ENCODE measurements at places on chromosomes 5 and 9.

- no peaks in the 10 kb centered on the region for H3K27me3 ChIP-seq
- H3K4me1 ChIP-seq, result no peaks in the 10 kb centered on the region
- H3K4me3 ChIP-seq, result no peak overlapping the region
- no peaks in the 10 kb centered on the region for H3K36me3 ChIP-seq
These were observed 346.1 kb downstream of the DIRAS2 start for GRCh38 chr9:90296539-90296938.

DNA sequence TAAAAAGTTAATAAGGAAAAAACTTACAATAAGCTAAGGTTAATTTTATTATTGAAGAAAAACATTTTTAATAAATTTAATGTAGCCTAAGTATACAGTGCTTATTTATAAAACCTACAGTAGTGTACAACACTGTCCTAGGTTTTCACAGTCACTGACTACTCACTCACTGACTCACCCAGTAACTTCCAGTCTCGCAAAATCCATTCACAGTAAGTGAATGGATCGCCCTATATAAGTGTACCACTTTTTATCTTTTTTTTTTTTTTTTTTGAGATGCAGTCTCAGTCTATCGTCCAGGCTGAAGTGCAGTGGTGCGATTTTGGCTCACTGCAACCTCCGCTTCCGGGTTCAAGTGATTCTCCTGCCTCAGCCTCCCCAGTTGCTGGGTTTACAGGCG, 47.7 kb downstream of the FNIP1 start:
- no peak for DNase-seq
- H3K27ac ChIP-seq, result no peak overlapping the region
- H3K4me3 ChIP-seq, result no peak overlapping the region
- no peaks in the 10 kb centered on the region for H3K36me3 ChIP-seq

- H3K27me3 ChIP-seq, result no peaks in the 10 kb centered on the region
- H3K4me3 ChIP-seq, result no peak overlapping the region
- DNase-seq, result no peak
- H3K27ac ChIP-seq, result no peak overlapping the region
These were observed 30.2 kb downstream of the CDHR2 start for GRCh38 chr5:176579323-176579722.

DNA sequence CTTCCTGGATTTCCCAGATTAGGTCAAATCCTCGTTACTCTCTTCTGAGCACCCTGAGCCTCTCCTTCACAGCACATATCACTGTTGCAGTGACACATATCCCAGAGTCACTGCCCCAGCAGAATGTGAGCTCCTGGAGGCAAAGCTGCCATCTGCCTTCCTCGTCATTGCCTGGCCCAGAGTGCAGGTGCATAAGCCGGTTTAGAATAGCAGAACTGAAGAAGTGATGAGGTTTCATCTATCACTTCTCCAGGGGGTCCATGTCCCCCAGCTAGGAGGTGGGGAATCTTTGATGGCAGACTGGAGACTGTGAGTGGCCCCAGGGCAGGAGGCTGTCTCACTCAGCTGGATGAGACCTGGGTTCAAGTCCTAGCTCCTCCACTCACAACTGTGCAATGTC, 25.8 kb downstream of the NIPAL4 start:
- H3K4me1 ChIP-seq, result no peaks in the 10 kb centered on the region
- DNase-seq, result no peak
- H3K36me3 ChIP-seq, result peaks cover 64% of the 10 kb centered on the region
- no peak overlapping the region for H3K4me3 ChIP-seq

DNA sequence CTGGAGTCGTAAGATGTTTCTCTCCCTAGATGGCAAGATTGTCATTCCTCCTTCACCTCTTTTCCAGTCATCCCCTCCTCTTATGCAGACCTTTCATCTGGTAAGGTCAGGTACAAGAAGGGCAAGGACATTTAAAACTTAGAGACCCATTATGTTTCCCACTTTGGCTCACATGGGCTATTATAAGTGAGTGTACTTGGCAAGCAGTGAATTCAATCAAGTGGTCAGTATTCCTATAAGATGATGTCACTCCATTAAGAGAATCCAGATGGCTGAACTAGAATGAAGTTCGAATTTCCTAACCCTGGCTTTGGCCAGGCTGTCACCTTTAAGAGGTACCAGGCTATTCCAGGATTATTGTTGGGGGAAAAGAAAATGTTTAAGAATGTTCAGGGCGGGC, 32.2 kb downstream of the ZNF131 start:
- H3K27me3 ChIP-seq, result no peaks in the 10 kb centered on the region
- DNase-seq, result no peak
- no peaks in the 10 kb centered on the region for H3K4me1 ChIP-seq
- peaks cover 8% of the 10 kb centered on the region for H3K36me3 ChIP-seq
- no peak overlapping the region for H3K4me3 ChIP-seq

DNA sequence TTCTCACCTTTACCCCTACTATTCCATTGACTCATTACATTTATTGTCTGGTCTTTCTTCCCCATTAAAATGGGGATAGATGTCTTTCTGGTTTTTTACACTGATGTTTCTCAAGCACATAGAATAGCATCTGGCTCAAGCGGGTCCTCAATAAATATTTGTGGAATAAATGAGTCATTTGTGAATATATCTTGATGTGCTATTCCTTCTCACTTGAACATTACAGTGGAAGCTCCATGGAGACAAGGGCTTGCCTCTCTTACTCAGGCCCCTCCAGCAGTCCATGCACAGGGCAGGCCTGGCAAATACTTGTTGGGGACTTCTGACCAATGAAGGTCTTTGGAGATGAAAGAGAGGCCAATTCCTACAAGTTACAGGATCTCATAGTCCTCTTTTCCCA, 151.7 kb upstream of the TAS2R1 start:
- DNase-seq, result no peak
- peaks cover 10% of the 10 kb centered on the region for H3K4me1 ChIP-seq
- H3K27me3 ChIP-seq, result no peaks in the 10 kb centered on the region
- no peak overlapping the region for H3K4me3 ChIP-seq
- no peaks in the 10 kb centered on the region for H3K36me3 ChIP-seq

- no peak overlapping the region for H3K4me3 ChIP-seq
- DNase-seq, result no peak
- no peak overlapping the region for H3K27ac ChIP-seq
- no peaks in the 10 kb centered on the region for H3K36me3 ChIP-seq
These were observed 205.0 kb upstream of the PRDM9 start for GRCh38 chr5:23302438-23302837.

- H3K36me3 ChIP-seq, result no peaks in the 10 kb centered on the region
- H3K4me1 ChIP-seq, result no peaks in the 10 kb centered on the region
- H3K27me3 ChIP-seq, result no peaks in the 10 kb centered on the region
- no peak overlapping the region for H3K4me3 ChIP-seq
- no peak overlapping the region for H3K27ac ChIP-seq
- DNase-seq, result no peak
These were observed 21.2 kb downstream of the HSPB3 start for GRCh38 chr5:54476682-54477081.

DNA sequence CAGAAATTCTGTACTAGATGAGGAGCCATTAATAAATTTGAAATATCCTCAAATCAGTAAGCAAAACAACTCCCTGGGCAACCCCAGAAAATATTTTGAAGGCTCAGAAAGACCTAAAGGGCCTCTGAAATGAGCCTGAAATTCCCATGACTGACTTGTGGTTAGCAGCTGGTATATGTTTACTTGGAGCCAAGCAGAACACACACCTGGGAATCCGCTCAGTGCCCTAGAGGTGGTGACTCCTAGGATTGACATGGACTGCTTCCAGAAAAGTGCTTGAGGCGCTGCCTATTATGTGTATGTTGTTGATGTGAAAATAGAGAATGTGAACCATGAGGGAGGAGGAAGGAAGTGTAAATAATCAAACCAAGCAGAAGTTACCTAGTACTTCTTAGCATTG, 14.7 kb downstream of the RFK start:
- peak; percentile 99 for DNase-seq
- H3K4me3 ChIP-seq, result no peak overlapping the region
- H3K36me3 ChIP-seq, result peaks cover 2% of the 10 kb centered on the region
- no peaks in the 10 kb centered on the region for H3K27me3 ChIP-seq

- peaks cover 9% of the 10 kb centered on the region for H3K4me1 ChIP-seq
- H3K27ac ChIP-seq, result peak overlapping the region; percentile 34
- peak; percentile 93 for DNase-seq
- H3K36me3 ChIP-seq, result no peaks in the 10 kb centered on the region
These were observed 61.8 kb downstream of the SPATA31C2 start for GRCh38 chr9:88076286-88077070.

- H3K27ac ChIP-seq, result no peak overlapping the region
- H3K27me3 ChIP-seq, result no peaks in the 10 kb centered on the region
- H3K4me1 ChIP-seq, result no peaks in the 10 kb centered on the region
These were observed 9.4 kb upstream of the DDX41 start for GRCh38 chr5:177526191-177526590.

GRCh38 chr5:140631036-140631417, 1.9 kb downstream of the CD14 start:
- H3K27me3 ChIP-seq, result no peaks in the 10 kb centered on the region
- H3K36me3 ChIP-seq, result peaks cover 2% of the 10 kb centered on the region
- no peaks in the 10 kb centered on the region for H3K4me1 ChIP-seq
- DNase-seq, result peak; percentile 25
- no peak overlapping the region for H3K4me3 ChIP-seq

DNA sequence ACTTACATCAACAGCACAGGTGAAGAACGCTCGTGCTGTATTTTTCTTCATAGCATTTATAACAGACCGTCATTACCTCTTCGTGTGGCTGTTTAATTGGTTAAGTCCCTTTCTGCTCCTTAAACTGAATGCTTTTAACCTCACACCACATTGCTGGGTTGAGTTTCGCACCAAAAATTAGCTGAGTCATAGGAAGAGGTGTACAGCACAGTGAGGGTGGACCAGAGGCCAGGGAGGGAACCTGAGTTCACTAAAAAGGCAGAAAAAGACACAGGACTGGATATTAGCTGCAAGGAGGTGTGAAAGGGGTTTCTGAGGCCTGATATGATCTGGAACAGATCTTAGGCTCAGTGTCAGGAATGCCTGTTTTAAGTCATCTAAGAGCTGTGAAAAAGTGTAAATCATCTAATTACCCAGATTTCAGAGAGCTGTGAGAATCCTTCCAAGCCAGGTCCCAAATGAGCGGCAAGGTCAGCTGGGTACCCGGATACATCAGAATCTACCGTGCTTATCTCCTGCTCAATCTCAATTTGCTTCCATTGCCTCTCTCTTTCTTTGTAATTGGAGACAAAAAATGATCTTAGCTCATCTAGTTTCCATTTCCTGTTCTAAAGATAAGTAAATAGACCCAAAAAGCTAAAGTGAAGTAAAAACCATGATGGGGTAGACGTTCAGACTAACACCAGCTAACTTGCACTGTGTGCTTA, 7.1 kb upstream of the CFAP90 start:
- no peaks in the 10 kb centered on the region for H3K4me1 ChIP-seq
- DNase-seq, result no peak
- H3K27me3 ChIP-seq, result no peaks in the 10 kb centered on the region
- H3K27ac ChIP-seq, result no peak overlapping the region
- no peak overlapping the region for H3K4me3 ChIP-seq
- H3K36me3 ChIP-seq, result peaks cover 9% of the 10 kb centered on the region

DNA sequence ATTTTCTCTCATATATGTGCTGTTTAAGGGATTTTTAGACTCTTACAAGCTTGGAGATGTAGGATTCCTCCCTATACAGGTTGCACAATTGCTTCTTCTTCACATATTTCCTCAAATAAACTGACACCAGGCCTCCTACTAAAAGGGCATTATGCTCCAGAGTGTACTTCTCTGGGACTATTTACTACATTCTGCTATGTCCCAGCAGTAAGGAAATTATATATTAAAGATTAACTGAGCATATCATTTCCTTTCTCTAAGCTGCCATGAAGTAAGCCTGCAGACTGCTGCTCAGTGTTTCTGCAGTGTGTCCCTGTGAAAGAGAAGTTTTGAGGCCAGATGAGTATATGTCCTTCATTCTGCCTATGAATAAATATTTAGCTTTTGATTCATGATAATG, 356.9 kb upstream of the NUDT12 start:
- DNase-seq, result no peak
- H3K27ac ChIP-seq, result peak overlapping the region; percentile 78
- H3K4me3 ChIP-seq, result no peak overlapping the region
- no peaks in the 10 kb centered on the region for H3K36me3 ChIP-seq
- H3K4me1 ChIP-seq, result no peaks in the 10 kb centered on the region
- no peaks in the 10 kb centered on the region for H3K27me3 ChIP-seq

DNA sequence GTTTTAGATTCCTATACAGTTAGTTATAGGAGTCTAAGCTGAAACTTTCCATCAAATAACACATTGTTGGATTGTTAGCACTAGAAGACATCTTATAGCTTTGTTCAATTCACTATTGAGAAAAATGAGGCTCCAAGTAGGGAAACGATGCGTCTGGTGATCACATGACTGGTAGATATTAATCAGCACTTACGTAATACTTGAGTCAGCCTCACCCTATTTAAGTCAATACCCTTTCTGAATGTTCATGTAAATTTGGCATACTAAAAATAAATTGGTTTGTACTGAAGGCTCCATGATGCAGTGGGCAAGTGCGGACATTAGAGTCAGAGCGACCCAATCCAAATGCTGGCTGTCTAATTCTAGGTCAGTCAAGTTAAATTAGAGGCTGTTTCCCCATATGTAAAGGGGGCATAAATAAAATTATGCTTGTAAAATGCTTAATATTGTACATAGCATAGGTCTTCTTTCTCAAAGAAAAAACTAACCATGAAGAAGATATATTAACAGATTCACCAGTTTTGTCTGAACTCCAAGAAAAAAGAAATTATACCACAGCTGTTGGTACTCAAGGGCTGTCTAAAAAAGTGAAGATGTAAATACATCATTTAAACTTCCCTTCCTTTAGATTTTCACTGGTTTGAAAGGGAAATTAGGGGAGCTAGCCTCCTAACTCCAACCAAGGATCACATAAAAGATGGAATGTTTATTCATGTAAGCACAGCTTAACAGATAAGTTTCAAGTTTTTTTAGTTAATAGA, 406.6 kb upstream of the TLE4 start:
- no peaks in the 10 kb centered on the region for H3K27me3 ChIP-seq
- peak; percentile 56 for DNase-seq
- peaks cover 7% of the 10 kb centered on the region for H3K4me1 ChIP-seq
- no peak overlapping the region for H3K27ac ChIP-seq

DNA sequence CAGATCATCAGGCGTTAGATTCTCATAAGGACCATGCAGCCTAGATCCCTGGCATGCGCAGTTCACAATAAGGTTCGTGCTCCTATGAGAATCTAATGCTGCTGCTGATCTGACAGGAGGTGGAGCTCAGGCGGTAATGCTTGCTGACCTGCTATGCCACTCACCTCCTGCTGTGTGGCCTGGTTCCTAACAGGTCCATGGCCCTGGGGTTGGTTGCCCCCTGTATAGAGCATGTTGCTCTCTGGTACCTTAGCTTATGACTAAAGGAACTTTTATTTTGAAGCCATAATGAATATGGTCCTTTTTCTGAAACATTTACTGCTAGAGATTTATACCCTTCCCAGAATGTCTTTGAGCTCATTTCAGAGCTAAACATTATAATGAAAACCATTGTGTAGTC, 3.1 kb downstream of the MAN2A1 start:
- H3K27me3 ChIP-seq, result no peaks in the 10 kb centered on the region
- H3K36me3 ChIP-seq, result no peaks in the 10 kb centered on the region
- H3K4me1 ChIP-seq, result peaks cover 5% of the 10 kb centered on the region
- no peak overlapping the region for H3K27ac ChIP-seq
- no peak for DNase-seq

DNA sequence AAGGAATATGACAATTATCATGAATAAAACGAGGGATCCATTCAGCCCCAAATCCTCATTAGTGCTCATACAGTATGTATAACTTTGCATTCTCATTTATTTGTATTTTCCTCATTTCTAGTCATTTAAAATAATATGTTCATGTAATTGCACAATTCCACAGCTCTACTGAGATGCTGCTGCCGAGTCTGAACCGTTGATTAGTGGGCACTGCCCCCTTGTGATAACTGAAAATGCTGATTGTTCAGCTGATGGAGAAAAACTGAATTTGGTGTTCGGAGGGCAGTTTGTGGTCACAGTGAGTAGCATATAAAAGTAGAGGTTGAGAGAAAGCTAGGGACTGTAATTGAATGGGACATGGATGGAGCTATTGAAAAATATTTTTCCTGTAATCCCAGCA, 12.2 kb upstream of the GPR151 start:
- no peaks in the 10 kb centered on the region for H3K4me1 ChIP-seq
- no peak overlapping the region for H3K4me3 ChIP-seq
- no peak for DNase-seq
- H3K27ac ChIP-seq, result no peak overlapping the region

Data from trophoblast cell (in vitro differentiated cells and primary cell).